Activated CD4-positive, alpha-beta T cell treated with anti-CD3 and anti-CD28 coated beads for 4 hours (primary cell): ENCODE measurements at places on chromosomes 2 and 18.

GRCh38 chr2:101881131-101881530, 110.6 kb upstream of the IL1R2 start:
- DNase-seq, result no peak

- no peak for DNase-seq
Measured at GRCh38 chr2:37875403-37875906, 49.6 kb upstream of the RMDN2 start.

- no peak for DNase-seq
Measured at GRCh38 chr18:7512348-7512747, 54.8 kb upstream of the PTPRM start.

DNA sequence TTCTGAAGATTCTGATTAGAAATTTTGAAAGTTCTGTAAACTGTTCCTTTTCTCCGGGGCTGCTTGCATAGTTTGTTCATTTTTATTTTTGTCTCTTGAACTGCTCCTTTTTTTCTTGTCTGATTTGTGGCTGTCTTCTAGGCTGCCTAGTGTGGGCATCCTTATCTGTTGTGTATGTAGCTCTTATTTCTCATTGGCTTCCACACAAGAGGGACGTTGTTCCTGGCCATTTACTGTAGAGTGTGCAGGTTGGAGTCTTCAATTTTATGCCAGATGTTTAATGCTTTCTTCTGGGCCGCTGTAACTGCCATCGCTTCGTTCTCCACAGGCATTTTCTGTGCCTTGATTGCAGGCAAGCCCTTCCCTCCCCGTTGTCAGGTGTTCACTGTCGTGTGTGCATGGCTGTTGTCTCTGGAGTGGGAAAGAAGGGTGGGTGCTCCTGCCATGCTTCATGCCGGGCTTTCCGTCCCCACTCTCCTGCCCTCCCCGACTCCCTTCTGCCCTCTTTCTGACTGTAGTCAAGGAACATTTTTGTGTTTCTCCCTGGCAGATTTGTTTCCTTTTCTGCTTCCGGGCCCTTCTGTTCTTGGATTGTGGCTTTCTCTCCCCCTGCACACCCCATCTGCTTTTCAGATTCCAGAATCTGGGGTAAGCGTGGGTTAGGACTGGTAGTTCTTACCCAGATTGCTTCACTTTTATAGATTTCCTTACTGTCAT, 15.5 kb downstream of the CEP192 start:
- no peak for DNase-seq

- no peak for DNase-seq
Measured at GRCh38 chr2:152617456-152618192, 99.6 kb downstream of the PRPF40A start.

GRCh38 chr18:79531386-79531785, 135.7 kb downstream of the NFATC1 start:
- DNase-seq, result no peak

GRCh38 chr2:63789338-63790020, 52.2 kb upstream of the UGP2 start:
- no peak for DNase-seq

- DNase-seq, result peak; percentile 15
Measured at GRCh38 chr2:43636621-43637020, 439 bp upstream of the PLEKHH2 start.

- DNase-seq, result no peak
Measured at GRCh38 chr18:43914018-43914417, 636.7 kb upstream of the SYT4 start.

DNA sequence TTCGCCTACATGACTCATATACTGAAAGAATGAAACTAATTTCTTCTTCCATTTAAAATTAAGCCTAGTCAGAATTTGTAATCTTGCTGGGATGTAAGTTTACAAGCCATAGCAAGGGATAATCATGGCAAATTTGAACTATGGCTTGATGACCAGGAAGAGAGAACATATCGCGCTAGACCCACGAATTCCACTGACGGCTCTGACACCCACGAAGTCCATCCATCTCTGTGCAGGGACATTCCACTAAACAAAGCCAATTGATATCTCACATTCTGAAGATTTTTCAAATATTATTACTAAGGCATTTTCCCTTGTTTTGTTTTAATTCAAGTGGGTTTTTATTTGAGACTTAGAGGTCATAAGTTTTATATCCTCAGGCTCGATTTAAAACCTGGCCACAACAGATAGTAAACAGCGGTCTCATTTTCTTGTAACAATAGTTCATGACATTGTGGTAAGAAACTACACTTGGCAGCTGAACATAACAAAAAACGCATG, 113.0 kb downstream of the QPCT start:
- no peak for DNase-seq

- DNase-seq, result no peak
Measured at GRCh38 chr18:50981381-50981780, 13.5 kb downstream of the ELAC1 start.

GRCh38 chr2:148968776-148969319, 69.7 kb upstream of the LYPD6B start:
- no peak for DNase-seq

GRCh38 chr18:42480441-42480840, 525.4 kb downstream of the PIK3C3 start:
- DNase-seq, result no peak

DNA sequence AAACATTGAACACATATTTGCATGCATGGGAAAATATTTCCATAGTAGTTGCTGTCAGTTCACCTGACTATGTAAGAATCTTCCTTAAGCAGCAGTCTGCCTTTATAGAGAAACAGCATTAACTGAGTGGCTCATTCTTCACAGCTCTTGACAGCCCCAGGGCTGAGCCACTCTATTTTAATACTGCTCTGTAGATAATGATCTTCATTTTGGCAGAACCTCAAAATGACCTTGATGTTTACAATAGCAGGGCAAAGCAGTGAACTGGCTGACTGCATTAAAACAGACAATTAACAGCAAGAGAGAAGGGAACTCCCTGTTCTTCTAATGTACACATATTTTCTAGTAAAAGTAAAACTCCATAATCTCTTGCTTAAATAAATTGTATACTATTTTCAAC, 580.6 kb upstream of the SOX11 start:
- no peak for DNase-seq

GRCh38 chr2:40034198-40034597, 255.1 kb upstream of the THUMPD2 start:
- DNase-seq, result no peak

GRCh38 chr18:10739152-10739551, 213.3 kb downstream of the NAPG start:
- DNase-seq, result no peak

GRCh38 chr2:70789304-70790135, 923 bp downstream of the FIGLA start:
- DNase-seq, result peak; percentile 66

- DNase-seq, result no peak
Measured at GRCh38 chr2:228355897-228356296, 174.4 kb upstream of the SPHKAP start.

GRCh38 chr2:43839776-43840564, 1.2 kb downstream of the ABCG8 start:
- no peak for DNase-seq

DNA sequence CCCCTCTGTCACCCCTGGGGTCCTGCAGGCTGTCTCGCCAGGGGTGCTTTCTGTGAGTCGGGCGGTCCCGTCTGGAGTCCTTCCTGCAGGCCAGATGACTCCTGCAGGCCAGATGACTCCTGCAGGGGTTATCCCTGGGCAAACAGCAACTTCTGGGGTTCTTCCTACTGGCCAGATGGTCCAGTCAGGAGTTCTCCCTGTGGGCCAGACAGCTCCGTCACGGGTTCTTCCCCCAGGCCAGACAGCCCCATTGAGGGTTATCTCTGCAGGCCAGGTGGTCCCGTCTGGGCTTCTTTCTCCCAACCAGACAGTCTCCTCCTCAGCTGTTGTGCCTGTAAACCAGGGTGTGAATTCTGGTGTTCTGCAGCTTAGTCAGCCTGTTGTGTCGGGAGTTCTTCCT, 27.6 kb downstream of the ADNP2 start:
- no peak for DNase-seq

DNA sequence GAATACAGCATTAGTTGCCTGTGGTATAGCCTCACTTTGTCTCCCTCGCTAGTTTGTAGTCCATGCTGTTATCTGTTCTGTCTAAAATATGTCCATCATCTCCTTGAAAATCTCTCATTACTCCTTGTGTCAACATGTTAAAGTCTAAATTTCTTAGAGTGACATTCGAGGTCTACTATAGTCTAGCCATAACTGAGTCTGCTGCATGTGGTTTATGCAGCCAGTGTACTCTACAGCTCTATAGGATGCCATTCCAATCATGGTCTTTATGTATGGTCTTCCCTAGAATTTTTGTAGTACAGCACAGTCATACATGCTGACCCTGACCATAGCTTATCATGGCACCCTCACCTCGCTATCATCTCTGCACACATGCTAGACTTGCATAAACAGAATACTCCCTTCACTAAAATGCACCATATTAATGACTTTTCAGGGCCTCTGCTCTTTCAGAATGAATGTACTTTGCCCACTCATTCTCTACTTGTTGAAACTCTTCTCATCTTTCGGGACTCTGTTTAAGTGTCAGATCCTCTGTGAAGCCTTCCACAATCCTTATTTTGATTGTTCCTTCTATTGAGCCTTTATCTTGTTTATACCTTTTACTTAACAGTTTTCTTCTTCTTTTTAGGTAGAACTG, 12.8 kb downstream of the TANK start:
- no peak for DNase-seq

DNA sequence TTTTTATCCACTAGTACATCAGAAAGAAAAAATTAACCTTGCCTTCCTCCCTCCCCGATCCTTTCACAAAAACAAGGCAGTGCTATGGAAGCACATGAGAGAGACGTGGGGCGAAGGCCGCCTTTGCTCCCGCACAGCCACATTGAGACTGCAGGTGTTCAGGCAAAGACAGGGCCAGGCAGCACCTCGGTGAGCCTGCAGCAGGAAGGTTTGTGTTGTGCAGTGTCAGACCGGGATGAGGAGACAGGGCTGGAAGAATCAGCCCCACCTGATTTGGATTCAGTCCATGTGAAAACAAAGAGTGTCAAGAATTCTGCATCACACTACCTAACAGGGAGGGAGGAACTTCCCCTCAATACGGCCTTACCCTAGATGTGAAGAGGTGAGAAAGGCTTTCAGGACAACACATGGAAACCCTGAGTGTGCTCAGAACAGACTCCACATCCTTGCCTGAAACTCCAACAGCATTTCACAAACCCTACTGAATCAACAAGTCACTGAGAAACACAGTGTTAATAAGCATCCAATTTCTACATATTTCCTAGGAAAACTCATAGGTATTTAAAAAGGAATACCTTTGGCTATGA, 59.6 kb downstream of the HDAC4 start:
- DNase-seq, result no peak

DNA sequence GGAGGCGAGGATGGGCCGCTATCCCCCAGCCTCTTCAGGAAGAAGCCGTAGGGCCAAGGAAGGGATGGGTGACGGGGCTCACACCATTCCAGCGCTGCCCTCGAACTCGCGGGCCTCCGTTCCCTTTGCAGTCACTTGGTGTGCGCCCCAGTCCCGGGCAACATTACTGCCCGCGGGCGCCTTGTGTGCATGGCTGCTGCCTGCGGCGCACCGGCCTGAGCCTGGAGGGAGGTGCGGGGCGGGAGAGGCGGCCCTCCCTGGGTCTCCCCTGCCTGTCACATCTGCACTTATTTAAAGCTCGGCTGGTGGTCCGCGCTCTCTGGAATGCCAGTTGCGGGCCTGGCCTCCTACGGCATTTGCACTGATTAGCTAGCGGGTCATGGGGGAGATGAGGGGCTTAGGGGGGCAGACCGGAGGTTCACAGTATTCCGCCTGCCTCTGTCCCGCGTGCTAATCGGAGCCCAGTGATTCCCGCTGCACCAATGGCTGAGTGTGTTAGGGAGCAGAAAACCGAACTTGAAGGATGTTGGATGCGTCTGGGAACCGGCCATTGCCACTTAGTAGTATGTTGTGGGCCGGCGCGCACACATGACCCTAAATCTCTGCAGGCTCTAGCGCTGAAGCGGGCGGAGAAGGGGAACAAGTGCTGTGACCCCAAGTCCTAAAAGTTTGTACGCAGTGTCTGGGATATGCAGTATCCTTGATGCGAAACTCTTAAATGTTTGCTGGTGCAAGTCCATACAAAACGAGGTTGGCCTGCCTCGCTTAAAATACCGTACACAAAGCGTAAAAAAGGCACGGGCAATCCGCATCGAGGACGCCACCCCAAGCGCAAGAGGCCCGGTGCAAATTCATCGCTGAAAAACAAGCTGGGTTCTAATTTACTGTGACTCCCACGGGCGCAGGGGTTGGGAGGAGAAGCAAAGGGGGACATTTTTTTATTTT, 161.2 kb upstream of the SIX2 start:
- DNase-seq, result no peak
